GM23338 (cell line): ENCODE measurements at places on chromosomes 4 and X. TPM values are rescaled to one million over a fixed set of nuclear protein-coding genes. Genes with fewer than 3 reads are reported as not detected.

DNA sequence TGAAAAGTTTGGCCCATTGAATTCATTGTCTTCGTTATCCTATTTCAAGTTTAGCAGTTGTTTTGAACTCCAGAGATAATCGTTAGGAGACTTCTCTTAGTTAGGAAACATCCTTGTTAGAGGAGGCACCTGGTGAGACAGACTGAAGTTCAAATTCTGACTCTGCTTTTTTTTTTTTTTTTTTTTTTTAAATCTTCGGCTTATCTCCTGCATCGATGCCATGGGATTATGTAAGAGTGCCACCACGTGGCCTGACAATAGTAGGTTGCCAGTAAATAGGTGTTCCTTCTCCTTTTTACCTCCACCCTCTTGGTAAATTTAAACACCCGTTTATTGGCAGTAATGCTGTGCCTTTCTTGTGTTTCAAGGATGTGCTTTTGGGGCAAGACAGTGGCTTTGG, 149.3 kb downstream of the SOWAHB start:
- peak; percentile 72 for DNase-seq

DNA sequence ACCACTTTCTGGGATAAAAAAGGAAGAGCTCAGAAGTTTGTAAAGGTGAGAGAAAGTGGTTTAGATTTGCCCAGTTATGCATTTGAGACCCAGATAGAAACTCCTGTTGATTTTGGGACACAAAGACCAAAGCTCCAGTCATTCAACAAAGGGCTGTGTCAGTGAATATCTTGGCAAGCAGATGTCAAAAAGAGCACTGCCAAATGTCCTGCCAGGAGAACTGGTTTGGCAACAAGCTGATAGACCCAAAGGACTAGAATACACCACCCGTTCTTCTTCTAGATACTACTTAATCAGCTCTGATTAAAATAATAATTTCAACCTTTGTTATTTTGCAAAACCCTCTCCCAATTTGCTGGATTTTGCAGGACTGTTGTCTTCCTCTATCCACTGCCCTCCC, 121.4 kb downstream of the NHS start:
- DNase-seq = no peak

DNA sequence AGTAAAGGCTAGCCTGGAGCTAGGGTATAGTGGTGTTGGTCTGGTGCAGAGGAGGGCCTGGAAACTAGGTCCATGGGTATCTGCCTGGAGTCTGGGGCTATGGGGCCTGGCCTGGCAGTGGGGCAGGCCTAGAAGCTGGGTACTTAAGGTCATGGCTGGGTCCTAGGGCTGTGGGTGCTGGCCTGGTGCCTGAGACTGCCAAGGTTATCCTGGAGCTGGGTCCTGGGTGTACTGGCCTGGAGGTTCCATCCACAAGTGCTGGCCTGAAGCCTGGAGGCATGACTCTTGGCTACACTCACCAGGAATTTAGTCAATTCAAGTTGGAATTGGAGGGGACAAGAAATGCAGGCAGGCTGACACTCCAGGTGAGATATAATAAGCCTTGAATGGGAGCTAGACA, 108.4 kb upstream of the ZCCHC13 start:
- DNase-seq = no peak

- peak; percentile 28 for DNase-seq
These were observed 652.2 kb upstream of the DIPK2B start for GRCh38 chrX:45852884-45853283.

DNA sequence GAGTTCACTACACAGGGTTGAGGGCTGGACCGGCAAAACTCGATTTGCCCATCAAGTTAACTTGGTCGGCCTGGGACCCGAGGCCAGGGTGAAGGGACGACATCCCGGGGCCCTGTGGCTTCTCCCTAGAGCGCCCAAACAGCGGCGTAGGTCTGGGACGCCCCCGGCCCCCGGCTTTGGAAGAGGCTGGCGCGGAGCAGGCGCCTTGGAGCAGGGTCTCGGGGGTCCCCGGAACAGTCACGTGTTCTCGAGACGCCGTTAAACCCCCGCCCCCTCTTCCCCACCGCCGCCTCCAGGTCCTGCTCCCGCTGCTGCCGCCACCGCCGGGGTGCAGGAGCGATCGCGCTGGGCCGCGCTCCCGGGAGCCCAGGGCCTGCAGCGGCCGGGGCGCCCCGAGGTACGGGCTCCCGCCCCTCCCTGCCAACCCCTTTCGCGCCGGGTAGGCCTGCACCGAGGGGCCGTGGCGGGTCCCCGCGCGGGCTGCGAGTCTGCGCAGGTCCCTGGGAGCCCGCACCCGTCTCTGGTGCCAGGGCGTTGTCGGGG, at the start of gene NPY5R:
TSS of gene NPY5R (plus strand) at position 289 of the 543 bp plus-strand sequence. CDS start 6,382 bp downstream, outside the sequence.
- peak; percentile 52 for DNase-seq

MAB21L2 gene
- total RNA-seq = not detected in 2 replicates

- peak; percentile 3 for DNase-seq
These were observed 150.0 kb downstream of the ANAPC10 start for GRCh38 chr4:144948009-144948408.

DNA sequence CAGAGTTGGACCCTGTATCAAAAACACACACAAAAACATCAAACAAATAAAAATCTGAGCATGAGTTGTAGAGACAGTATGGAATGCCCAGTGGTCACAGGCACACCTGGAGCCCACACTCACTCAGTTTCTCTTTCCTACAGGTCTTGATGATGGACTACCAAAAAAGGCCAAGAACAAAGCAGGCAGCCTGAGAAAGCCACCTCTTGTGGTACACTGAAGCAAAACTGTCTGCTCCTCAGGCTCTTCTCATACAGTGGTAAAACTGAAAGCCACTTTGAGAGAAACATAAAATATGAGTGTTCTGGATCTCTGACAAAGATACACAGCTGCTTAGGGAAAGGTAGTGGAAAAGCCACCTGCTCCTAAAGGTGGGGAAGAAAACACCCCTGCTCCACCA, 1206.9 kb downstream of the FSTL5 start:
- DNase-seq = no peak

GAGE12J gene
- total RNA-seq = not detected in 2 replicates

DNA sequence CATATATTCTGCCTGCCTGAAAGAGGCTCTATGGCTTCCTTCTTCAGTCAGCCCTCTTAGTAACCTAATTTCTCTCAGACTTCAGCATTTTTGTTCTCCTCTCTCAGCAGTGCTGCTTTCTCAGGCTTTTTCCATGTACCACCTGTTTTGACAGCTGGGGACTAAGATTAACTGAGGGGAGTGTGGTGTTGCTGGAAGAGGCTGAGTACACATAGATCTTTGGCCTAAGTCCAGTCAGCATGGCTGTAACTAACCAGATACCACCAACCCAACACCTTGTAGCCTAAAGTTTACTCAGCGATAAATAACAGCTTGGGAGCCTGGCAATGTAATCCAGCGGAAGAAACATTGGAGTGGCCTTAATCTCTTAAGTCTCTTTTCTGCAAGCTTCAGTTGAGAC, 85.5 kb downstream of the RTL3 start:
- no peak for DNase-seq

GRCh38 chr4:114921790-114922591, 191.4 kb downstream of the NDST4 start:
- DNase-seq = no peak

FAT4 gene
- 6.1 and 6.8 TPM in 2 replicates for total RNA-seq
